ENCODE measurements at places on chromosomes 5 and 9. TPM values are rescaled to one million over a fixed set of nuclear protein-coding genes. Genes with fewer than 3 reads are reported as not detected.

The OBP2B gene
- total RNA-seq: 53.0 TPM

The NLN gene
- total RNA-seq: 8.1 TPM

The PRDM9 gene
- 10.2 TPM for total RNA-seq

The SOWAHA gene
- total RNA-seq: 1.3 TPM

The SLC45A2 gene
- total RNA-seq: 0.93 TPM

- peak; percentile 30 for DNase-seq
Measured at GRCh38 chr9:14831661-14832060, 78.6 kb downstream of the FREM1 start.

The AK1 gene
- 86.7 TPM for total RNA-seq

GRCh38 chr5:167259806-167260205 is 1031.6 kb upstream of the WWC1 start:
- no peak for DNase-seq

The MEF2C gene
- total RNA-seq: 53.1 TPM

GRCh38 chr9:71857159-71857558 is 53.8 kb downstream of the ABHD17B start:
- DNase-seq: no peak

The EXOSC3 gene
- total RNA-seq: 78.4 TPM

The RXRA gene
- total RNA-seq: 47.3 TPM

DNA sequence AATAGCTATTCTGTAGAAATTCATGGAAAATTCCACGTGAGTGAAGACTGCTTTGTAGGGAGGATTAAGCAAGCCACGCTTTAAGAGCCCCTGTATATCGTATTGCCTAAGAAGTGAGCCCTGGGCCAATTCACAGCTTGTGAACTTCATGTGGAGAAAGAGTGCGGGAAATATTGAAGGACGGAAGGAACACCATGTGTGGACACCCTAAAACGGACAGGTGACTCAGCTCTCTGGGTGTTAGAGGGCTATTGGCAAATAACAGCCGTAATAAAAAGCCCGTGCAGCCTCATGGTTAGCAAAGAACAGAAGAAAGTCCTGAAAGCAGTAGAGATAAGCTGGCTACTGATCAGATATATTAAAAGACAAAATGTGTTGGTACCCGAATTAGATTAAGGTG is 26.4 kb downstream of the ZNF366 start:
- DNase-seq: no peak

DNA sequence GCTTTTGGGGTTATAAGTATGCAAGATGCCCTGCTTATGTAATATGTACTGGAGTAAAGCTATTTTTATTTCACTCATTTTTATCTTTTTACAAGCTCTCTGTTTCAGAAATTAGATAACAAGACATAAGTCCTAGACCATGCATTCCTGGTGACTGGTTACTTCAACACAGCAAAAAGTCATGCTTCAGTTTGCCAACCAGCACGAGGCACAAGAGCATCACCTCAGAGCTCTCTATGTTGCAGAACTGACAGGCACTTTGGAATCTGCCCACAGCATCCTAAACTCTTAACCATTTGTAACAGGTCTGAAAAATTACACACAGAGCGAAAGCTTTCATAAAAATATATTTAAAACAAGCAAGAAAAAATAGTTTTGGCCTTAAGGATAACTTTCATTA is 112.8 kb downstream of the MARCHF11 start:
- DNase-seq: no peak
